ENCODE measurements at places on chromosomes 3 and 15. TPM values are rescaled to one million over a fixed set of nuclear protein-coding genes. Genes with fewer than 3 reads are reported as not detected.

GRCh38 chr3:179018808-179019207 lies 52.8 kb downstream of the ZMAT3 start:
- no peak for DNase-seq

ARHGEF26 gene
- total RNA-seq, result 4.0 TPM

GRCh38 chr3:51670823-51671733 lies at the start of gene TEX264:
Gene TEX264 (plus strand): TSS chr3:51671252. CDS start chr3:51674305, 3,053 bp downstream.
- DNase-seq, result peak; percentile 91

DNA sequence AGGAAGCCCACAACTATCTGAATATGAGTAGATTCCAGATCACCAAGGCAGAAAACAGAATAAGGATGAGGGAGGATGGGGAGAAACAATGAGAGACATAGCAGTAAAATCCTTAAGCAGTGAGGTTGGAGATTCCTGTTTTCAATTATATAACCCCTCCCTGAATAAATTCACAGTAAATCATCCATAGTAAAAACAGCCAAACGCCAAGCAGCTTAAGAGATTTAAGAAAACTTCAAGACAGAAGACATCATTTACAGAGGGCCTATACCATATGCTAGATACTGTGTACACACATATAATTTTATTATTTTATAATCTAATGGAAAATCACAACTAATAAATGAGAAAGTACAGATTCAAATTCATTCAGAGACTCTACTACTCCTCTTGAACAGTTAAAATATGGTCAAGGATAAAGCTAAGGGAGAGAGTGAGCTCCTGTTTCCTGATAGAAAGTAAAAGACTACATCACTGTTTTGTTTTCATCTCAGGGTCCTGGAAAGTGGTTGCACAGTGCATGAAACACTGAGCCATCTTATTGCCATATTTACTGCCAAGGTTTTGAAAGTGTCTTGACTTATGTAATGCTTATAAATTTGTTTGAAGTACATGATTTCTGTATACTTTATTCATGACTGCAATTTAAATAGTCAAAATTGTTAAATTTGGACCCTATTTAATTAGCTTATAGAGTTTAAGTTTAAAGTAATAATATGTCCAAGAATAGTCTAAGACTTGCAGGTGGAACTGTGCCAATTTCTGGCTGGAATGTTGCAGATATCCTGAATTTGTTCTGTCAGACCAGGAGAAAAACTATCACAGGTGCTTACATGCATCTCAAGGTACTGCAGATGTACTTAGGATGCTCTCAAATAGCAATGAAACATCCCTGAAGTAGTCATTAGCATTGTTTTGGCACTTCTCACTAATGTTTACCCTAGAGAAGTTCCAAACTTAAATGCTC lies 141.4 kb downstream of the TBL1XR1 start:
- no peak for DNase-seq

GRCh38 chr15:99966815-99967214 lies 233.6 kb upstream of the LYSMD4 start:
- no peak for DNase-seq

Data from cardiac muscle cell (in vitro differentiated cells and primary cell).